ENCODE measurements at places on chromosomes 4 and X. TPM values are rescaled to one million over a fixed set of nuclear protein-coding genes. Genes with fewer than 3 reads are reported as not detected.

Gene CXorf66
- total RNA-seq = not detected

DNA sequence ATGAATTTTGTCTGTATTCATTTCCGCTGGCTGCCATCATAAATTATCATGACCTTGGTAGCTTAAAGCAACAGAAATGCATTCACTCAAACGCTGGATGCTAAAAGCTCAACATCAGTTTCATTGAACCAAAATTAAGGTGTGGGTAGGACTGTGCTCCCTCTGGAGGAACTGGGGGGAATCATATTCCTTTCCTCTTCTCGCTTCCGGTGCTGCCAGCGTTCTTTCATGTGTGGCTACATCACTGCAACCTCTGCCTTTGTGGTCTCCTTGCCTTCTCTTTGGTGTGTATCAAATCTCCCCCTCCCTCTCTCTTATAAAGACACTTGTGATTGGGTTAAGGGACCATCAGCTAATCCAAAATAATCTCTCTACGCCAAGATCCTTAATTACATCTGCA lies 39.5 kb downstream of the NEIL3 start:
- DNase-seq = no peak

DNA sequence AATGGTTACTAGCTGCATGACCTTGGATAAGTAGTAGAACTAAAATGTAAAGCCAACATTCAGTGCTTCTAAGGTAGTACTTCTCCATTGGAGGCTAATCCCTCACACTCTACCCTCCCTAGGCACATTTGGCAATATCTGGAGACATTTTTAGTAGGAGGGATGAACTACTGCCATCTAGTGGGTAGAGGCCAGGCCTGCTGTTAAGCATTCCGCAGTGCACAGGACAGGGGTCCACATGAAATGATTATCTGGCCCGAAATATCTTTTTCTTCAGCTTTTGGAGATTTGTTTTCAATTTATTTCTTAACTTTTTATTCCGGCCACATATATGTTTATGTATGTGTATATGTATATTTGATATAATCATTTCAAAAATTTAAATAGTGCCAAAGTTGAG lies 36.0 kb upstream of the SPANXC start:
- DNase-seq = peak; percentile 3

DNA sequence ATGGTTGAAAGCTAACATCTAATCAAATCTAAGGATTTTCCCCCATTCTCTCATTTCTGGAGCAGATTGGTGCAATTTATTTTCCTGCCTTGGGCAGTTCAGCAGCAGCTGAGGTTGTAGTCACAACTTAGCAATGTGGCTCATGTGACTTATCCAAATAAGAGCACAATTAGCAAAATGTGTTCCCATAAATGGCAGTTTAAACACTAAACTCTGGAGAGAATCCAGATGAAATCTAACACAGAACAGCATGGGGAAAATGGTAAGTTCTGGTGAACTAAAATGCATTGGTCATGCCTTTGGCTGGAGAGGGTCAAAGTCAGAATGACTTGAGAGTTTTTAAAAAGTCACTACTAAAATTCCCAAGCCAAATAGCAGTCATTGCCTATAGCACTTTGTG lies 422.6 kb upstream of the DIPK2B start:
- peak; percentile 93 for DNase-seq

DNA sequence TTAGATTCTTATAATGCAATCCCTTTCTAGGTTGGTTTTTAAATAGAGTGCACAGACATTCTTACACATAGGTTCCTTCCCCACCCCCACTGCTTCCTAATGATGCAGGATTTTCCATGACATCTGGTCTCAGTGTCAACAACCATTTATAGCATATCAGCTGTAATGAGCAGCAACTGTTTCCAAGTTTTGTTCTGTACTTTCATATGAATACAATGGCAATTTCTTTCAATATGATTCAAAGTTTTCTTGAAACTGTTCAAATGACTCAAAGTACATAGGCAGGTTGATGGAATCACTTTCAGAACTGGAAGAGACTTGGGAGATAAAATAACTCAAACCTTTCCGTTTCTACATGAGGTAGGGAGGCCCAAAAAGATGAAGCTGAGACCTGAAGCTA lies 220.7 kb downstream of the CAMK2D start:
- peak; percentile 40 for DNase-seq

Gene DIPK2B
- not detected for total RNA-seq

Gene TMPRSS11F
- not detected for total RNA-seq

- DNase-seq = peak; percentile 29
These were observed 661.6 kb downstream of the RAPGEF2 start for GRCh38 chr4:159764343-159764952.

DNA sequence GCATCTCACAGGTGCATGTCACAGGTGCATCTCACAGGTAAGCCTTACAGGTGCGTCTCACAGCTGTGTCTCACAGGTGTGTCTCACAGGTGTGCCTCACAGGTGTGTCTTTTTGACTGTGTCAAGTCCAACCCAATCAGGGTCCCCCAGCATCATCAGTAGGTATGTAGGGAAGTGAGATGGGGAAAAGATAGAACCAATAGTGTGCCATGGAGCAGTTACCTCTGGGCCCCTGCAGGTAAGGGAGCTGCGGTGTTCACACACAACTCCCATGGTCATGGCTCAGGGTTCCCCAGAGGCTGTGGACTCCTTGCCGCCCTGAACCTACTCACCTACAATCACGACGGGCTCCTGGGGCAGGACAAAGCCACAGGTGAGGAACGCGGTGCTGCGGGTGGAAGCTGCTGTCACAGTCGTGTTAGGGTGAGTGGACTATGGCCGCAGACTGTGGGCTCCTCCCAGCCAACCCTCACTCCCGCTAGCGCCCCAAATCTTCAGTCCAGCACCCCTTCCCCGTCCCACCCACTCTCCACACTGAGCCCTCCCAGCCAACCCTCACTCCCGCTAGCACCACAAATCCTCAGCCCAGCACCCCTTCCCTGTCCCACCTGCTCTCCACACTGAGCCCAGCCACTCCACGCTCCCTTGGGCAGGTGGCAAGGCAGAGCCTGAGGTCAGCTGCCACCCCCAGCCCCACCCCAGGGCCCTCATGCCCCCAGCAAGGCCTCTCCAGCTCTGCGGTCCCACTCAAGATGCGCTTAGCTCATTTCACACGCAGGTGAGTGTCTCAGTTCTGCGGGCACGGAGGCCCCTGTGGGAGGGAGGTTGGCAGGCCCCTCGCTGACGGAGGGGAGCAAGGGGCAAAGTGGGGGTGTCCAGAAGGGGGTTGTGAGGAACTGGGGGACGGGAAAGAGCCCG lies 2.1 kb upstream of the PDE6B start:
- DNase-seq = no peak

- DNase-seq = peak; percentile 40
These were observed 41.5 kb downstream of the SHROOM3 start for GRCh38 chr4:76476571-76476970.

- DNase-seq = peak; percentile 89
These were observed 84.1 kb downstream of the NHS start for GRCh38 chrX:17459008-17459611.

Data from fibroblast of lung (primary cell).